NCI-H1436 treated with DMSO at 0.1 percent for 48 hours (cell line): ENCODE measurements at places on chromosomes 13 and 19.

GRCh38 chr13:77318741-77319140 lies 8.2 kb downstream of the MYCBP2 start:
- no peak for DNase-seq

GRCh38 chr13:108383667-108384066 lies 114.1 kb downstream of the TNFSF13B start:
- DNase-seq, result no peak

- DNase-seq, result no peak
Observed at GRCh38 chr19:16836115-16837034, 7.2 kb downstream of the SIN3B start.

- DNase-seq, result no peak
Observed at GRCh38 chr13:75440100-75440499, 41.9 kb downstream of the TBC1D4 start.
